Dorsolateral prefrontal cortex (tissue), 122 donors: ENCODE measurements at places on chromosomes 2 and 18.

- no peak for DNase-seq
Measured at GRCh38 chr2:234331566-234331965, 165.3 kb downstream of the ARL4C start.

GRCh38 chr2:206996556-206997065 lies 57.3 kb downstream of the CPO start:
- DNase-seq: no peak

DNA sequence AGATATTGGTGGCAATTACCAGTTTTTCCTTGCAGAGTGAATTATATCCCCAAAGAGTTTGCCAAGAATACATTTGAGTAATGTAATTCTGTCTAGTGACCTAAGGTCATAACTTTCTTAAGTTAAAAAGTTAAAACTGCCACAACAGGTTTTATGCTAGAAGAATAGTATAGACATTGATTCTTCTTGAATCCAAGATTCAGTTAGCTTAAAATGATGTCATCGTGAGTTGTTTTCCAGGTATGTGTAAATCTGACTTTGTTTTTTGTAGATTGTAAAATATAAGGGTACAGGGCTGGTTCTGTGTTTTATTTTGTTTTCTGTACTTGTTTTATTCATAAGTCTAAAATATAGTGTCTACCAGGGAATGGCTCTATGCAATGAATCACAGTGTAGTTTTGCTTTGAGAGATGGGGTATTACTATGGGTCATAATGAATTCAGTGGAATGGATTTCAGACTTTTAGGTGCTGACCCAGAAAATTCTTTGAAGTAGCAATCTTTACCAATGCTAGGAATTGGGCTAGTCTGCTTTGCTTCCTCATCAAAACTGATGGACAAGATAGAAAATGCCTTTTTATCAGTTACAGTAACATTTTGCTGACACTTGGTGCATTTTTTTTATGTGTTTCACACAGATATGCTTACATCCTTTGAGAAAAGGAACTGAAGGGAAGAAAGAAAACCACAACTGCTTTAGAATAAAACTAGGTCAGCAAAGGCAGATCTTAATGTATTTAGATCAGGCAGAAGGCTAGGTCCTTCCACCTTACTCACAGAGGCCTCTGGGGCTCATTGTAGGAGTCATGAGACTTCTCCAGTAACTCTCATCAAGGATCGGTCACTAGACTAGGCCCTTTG lies 20.8 kb upstream of the MGAT5 start:
- no peak for DNase-seq

DNA sequence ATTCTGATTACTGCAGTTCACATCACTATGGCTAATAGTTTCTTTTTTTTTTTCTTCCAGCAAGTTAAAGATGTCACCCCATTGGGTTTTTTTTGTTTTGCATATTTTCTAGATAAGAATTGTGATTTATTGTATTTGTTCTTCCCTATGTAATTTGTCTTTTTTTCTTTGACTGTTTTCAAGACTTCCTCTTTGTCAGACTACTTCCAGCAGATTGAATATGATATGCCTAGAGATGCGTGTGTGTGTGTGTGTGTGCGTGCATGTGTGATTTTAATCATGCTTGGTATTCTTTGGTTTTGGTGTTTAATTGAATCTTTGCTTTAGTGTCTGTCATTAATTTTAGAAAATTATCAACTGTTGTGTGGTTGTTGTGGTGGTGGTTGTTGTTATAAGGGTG lies 166.7 kb upstream of the SLC39A10 start:
- no peak for DNase-seq

DNA sequence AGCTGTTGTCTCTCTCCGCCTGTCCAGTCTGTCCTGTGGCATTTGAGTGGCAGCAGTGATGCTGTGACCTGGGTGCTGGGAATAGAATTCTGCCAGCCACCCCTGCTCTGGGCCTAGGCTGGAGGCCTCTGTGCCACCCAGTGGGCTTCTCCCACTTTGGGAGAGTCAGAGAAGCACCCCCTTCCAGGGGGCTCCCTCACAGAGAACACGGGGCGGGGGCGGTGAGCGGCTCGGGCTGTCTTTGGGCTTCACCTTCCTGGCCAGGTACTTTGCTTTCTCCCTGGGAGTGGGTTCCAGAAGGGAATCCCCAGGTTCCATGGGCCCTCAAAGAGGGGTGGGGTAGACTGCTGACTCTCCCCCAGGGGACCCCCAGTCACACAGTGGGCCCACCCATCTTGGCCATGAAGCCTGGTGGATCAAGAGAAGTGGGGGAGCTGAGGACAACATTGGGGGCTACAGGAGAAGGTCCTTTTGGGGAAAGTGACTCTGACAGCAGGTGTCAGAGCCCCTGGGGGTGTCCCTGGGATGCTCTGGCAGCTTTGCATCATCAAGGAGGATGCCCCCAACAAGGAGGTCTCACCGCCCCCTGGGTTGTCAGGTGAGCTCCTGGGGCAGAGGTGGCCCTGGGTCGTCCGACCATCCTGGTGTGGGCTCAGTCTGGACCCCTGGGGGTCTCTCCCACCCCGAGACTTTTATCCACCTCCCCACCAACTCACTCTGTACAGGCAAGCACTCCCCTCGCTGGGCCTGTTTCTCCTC lies 18.8 kb upstream of the BOK start:
- no peak for DNase-seq

- no peak for DNase-seq
Measured at GRCh38 chr18:33157893-33158292, 282.6 kb downstream of the CCDC178 start.
